Effector memory CD8-positive, alpha-beta T cell (primary cell): ENCODE measurements at places on chromosomes 2 and 18.

GRCh38 chr18:76979906-76980305 is 152.7 kb downstream of the MBP start:
- DNase-seq = no peak

DNA sequence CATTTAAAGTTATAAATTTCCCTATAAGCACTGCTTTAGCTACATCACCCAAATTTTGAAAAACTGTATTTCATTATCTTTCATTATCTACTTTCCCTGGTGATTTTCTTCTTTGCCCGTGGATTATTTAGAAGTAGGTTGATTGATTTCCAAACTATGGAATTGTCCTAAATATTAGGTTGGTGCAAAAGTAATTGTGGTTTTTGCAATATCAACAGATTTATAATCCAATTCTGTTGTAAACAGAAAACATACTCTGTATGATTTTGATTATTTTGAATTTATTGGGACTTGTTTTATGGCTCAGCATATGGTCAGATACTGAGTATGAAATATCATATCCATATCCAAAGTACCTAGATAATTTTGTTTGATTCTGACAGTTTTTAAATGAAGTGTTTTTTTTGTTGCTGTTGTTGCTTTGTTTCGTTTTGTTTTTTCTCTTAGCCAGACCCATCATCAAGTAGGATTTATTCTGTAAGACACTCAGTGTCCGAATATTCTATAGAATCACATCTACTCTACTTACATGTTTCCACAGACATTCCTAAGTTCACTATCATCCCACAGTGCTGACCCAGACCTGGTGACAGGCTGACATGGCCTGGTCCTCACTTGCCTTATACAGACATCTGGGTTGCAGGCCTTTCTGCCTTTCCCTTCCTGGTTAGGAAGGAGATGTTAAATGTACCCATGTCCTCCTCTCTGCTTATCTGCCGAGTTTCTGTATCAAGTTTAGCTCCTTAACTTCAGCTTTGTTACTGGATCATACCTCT is 2.1 kb upstream of the TRABD2A start:
- DNase-seq = no peak

DNA sequence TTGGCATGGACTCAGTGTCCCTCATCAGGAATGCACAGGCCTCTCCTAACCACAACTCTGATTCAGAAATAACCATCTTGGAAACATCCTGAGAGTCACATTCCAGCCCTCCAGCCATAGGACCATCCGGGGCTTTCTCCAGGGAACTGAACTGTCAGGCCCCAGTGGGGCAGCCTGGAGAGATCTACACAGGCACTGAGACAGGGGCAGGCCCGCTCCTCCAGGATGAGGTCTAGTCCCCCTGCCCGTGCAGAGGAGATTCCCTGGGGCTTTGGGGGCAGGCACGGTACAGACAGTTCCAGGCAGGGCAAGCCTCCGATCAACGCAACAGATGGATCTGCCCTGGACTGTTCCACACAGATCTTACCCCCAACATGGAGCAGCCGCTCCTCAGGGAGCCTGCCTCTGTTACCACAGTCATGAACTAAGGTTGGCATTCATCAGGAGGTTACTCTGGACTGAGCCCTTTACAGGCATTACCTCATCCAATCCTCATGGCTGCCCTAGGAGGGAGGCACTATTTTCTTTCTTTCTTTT is 12.0 kb downstream of the KCNK3 start:
- no peak for DNase-seq

- DNase-seq = no peak
Measured at GRCh38 chr2:218812096-218812815, 19.3 kb downstream of the PRKAG3 start.

GRCh38 chr2:103232865-103233264 is 471.0 kb downstream of the TMEM182 start:
- DNase-seq = no peak

DNA sequence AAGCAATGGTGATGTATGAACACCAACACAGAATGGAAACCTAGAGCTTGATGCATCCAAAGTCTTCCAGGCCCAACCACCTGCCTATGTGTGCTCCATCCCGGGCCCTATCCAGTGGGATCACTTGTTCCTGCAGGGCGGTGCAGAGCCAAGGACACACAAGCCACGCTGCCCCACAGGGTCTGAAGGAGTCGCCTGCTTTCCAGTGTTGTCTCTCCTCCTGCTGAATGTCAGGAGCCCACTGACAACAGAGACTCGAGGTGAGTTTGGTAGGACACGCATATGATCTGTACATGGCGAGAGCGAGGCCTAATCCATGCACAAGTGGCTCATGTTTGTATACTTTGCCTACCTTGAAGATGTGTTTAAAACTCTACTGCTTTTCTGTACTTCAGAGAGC is 70.9 kb upstream of the FHL2 start:
- DNase-seq = no peak
